ENCODE measurements at places on chromosomes 11 and 22.

- no peak for DNase-seq
Measured at GRCh38 chr11:16596231-16596630, 142.2 kb upstream of the C11orf58 start.

GRCh38 chr22:27163162-27164137 is 506.1 kb downstream of the MIAT start:
- no peak for DNase-seq

DNA sequence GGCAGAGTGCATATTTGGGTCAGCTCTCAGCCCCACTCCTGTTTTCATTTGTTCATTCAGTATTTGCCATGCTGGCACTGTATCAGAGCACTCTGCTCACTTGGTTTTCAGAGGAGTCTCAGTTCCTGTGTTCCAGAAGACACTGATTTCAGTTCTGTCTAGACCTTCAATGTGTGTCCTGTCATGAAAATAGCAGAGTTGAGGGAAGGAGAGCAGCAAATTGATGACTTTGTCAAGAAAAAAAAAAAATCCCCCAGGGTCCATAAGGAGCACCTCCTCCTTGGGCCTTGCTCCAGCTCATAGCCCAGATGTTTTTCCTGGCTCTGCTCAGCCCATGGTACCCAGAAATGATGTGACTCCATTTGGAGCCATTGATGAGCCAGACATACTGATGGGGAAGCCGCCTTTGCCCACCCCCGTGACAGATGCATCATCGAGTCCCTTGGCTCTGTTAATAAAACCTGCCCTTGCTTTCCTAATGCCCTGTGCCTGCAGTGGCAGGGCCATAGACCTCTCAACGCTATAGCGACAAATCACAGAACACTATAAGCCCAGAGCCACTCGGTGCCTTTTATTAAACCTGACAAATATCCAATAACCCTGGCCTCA is 107.0 kb downstream of the PKNOX2 start:
- no peak for DNase-seq

- DNase-seq, result no peak
Measured at GRCh38 chr11:45045683-45046471, 95.2 kb upstream of the TP53I11 start.

GRCh38 chr11:73156114-73156513 is 14.0 kb upstream of the FCHSD2 start:
- DNase-seq, result no peak

DNA sequence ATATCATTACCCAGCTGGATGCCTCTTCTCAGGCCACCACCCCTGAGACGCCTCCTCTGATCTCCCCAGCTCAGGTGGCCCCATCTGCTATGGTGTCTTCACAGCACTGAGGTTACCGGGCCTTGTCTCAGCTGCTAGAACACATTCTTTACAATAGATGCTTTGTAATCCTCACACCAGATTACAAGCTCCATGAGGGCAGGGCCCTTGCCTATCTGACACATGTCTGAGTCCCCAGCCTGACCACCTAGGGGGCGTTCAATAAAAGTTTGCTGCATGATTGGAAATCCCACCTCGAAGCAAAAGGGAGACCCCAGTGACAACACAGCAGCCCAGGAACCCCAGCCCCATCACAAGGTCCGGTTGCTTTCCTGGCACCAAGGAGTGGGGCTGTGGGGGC is 2.0 kb downstream of the MACROD1 start:
- no peak for DNase-seq

DNA sequence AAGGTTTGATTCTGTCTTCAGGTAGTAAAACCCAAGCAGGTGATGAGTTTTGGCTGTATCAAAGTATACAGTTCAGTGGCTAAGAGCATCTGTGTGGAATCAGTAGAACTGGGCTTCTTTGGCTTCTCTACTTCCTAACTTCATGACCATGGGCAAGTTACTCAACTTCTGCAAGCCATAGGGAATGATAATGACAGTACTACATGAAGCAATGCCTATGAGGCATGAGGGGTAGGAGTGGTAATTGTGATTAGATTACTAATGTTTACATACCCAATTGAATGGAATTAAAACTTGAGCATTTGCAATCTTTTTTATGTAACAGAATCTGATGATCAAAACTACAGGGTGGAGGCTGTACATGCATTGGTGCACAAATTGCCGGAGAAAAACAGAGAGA is 164.3 kb downstream of the PGR start:
- no peak for DNase-seq

GRCh38 chr22:30265823-30266444 is 717 bp downstream of the OSM start:
- DNase-seq, result no peak

GRCh38 chr22:21778705-21779363 is 43.2 kb upstream of the YPEL1 start:
- no peak for DNase-seq

All from amygdala (tissue), 56 donors.